ENCODE measurements at places on chromosomes 4 and X.

GRCh38 chr4:77734928-77735327 lies 84.2 kb downstream of the CNOT6L start:
- DNase-seq, result peak; percentile 34

- DNase-seq, result no peak
These were observed 851.9 kb upstream of the FRG1 start for GRCh38 chr4:189088780-189089179.

GRCh38 chr4:86967798-86968197 lies 33.0 kb downstream of the AFF1 start:
- no peak for DNase-seq

DNA sequence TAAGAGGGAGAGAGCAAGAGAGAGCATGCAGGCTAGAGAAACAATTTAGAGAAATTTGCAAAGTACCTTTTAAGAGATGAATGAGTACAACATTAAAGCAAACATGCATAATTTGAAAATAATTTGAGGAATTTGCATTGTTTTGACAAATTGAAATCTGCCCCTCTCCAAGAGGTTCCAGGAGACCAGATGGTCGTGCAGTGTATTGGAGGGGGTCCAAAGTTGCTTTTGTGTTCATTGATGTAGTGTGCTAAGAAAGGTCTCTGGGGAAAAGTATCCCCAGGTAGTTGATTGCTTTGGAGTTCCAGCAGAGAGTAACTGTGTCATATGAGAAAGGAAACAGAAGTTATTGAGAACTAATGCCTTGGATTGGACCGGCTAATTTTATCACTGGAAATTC lies 635.0 kb upstream of the TENM3 start:
- DNase-seq, result no peak

DNA sequence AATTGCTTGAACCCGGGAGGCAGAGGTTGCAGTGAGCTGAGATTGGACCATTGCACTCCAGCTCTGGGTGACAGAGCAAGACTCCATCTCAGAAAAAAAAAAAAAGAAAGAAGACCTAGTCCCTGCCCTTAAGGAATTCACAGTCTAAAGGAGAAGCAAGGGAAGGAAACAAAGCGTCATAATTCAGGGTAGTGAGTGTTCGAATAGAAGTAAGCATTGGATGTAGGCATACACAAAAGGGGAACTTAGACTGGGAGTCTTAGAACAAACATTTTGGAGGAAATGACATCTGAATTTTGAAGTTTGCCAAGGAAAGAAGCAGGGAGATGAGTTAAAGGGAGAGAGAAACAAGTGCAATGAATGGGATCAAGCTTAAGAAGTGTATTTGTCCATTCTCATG lies 32.4 kb downstream of the PPM1K start:
- no peak for DNase-seq

- DNase-seq, result no peak
These were observed 650.3 kb upstream of the FAM241A start for GRCh38 chr4:111494971-111495370.

DNA sequence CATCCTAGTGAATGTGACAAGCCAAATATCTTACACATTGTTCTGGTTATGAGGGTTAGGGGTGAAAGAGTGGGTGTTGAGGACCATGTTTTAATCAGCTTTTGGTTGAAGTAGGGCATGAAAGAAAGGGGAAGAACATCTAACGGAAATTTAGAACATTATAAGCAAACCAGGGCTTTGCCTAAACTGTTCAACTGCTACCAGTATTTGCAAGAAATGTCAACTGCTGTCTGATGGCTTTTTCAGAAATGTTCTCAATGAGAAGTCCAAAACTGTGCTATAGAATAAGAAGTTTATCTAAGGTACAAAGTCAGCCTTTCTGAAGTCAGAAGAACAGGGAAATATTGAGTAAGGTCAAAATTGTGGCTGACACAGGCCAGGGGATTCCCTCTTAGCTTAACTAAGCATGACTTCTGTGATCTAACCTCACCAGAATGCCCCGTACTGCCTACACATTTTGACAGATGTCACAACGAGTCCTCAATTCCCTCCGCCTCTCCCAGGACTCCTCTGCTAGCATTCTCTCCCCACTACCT lies 67.1 kb downstream of the DTHD1 start:
- DNase-seq, result peak; percentile 36

- no peak for DNase-seq
These were observed 53.1 kb downstream of the BMP2K start for GRCh38 chr4:78829296-78829695.

GRCh38 chr4:74440356-74440755 lies 4.6 kb upstream of the AREG start:
- no peak for DNase-seq

GRCh38 chr4:4979971-4980370 lies 39.3 kb downstream of the CYTL1 start:
- no peak for DNase-seq

GRCh38 chr4:129966175-129966574 lies 870.2 kb downstream of the C4orf33 start:
- DNase-seq, result no peak

DNA sequence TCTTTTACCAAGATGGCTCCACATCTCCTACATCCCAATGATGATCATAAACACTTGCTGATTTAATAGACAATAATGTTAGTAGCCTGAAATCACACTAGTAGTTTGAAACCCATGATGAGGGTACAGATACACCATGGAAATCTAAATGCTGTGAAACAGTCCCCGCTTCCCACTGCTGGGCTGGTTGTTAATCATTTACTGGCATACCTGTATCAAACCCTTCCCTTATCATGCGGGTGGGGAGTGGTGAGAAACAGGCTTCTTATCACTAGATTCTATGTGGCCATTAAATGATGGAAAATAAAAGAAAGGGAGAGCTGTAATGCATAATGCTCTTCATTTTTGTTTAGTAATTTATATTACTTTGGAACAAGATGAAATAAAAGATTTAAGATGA lies 21.9 kb downstream of the MAOA start:
- DNase-seq, result no peak

- DNase-seq, result no peak
These were observed 45.9 kb upstream of the F9 start for GRCh38 chrX:139484591-139484990.

DNA sequence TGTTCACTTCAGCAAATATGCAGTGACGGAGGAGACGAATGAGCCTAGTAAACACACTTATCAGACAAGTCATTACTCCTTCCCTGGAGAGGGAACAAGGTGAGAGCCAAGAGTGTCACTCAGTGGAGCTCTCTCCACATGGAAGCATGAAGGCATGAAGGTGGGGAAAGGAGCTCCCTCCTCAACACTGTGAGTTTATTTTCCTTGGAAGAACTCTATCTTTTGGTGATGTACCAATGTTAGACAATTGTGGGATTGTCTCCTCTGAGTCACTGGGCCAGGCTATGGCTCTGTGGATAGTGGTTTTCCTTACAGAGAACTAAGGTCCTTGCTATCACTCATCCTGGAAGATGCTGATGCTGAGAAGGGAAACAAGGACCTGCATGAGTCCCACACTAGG lies 200.2 kb downstream of the CPEB2 start:
- no peak for DNase-seq

GRCh38 chrX:9327747-9328145 lies 137.1 kb upstream of the TBL1X start:
- DNase-seq, result no peak

- no peak for DNase-seq
These were observed 236.7 kb upstream of the JADE1 start for GRCh38 chr4:128572778-128573241.

- DNase-seq, result no peak
These were observed 8.4 kb upstream of the AMOT start for GRCh38 chrX:112849016-112849415.

- DNase-seq, result no peak
These were observed 665 bp downstream of the RBM41 start for GRCh38 chrX:107117993-107118321.

DNA sequence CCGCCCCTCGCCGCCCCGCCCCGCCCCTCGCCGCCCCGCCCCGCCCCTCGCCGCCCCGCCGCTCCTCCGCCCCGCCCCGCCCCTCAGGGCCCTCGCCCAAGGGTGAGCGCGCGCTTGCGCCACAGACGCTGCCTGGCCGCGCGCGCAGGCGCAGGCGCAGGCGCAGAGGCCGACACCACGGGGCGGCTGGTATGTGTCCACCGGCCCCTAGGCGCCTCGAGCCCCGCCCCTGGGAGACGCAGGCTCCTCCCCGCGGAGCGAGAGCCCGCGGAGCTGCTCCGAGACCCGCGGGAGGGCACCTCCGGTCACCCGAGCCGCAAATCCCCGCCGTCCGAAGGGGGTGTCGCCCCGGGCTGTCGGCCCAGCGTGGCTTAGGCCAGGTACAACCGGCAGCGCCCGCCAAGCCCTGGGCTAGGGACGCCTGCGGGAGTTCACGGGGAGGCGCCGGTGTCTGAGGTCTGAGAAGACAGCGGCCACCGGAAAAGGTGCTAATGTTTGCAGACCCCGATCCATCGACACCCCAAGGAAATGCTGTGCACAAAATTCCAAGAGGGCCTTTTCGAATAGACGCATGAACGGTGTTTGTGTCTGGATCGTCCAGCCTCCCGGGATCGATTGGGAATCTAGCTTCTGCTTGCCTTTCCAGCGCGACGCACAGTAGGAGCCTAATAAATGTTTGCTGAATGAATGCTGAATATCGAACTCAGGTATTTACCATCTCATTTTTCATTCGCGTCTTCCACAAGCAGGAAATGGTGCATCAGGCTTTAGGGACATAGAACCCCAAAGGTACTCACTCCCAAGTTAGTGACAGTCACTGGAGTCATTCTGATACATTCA lies 473 bp upstream of the CCNQ start:
- peak; percentile 86 for DNase-seq

DNA sequence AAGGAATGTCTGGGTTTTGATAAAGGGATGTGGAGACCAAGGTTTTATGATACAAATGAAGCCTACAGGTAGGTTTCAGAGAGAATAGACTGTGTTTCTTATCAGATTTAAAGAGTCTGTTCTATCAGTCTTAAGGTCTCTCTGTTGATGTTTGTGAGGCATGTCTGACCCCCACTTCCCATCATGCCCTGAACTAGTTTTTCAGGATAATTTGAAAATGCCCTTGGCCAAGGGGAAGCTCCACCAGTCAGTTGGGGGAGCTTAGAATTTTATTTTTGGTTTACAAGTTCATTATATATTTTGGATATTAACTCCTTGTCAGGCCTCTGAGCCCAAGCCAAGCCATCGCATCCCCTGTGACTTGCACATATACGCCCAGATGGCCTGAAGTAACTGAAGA lies 18.6 kb downstream of the C4orf51 start:
- DNase-seq, result no peak

GRCh38 chrX:42978655-42979379 lies 200.9 kb upstream of the PPP1R2C start:
- DNase-seq, result no peak

DNA sequence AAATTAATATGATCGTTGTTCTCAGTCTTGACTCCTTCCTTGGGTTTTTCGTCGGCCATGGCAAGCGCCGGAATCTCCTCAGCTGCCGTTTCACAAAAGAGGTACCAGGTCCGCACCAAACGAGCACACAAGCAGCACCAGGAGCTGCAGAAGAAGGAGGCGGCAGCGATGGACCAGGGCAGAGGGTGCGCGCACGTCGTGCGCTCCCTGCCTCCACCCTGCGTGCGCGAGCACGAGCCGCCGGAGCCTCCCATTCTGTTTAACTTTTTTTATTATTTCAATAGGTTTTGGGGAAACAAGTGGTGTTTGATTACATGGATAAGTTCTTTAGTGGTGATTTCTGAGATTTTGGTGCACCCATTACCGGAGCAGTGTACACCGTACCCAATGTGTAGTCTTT lies 158.2 kb downstream of the PLS3 start:
- DNase-seq, result no peak

GRCh38 chr4:100870940-100871772 lies 353.3 kb upstream of the EMCN start:
- no peak for DNase-seq

DNA sequence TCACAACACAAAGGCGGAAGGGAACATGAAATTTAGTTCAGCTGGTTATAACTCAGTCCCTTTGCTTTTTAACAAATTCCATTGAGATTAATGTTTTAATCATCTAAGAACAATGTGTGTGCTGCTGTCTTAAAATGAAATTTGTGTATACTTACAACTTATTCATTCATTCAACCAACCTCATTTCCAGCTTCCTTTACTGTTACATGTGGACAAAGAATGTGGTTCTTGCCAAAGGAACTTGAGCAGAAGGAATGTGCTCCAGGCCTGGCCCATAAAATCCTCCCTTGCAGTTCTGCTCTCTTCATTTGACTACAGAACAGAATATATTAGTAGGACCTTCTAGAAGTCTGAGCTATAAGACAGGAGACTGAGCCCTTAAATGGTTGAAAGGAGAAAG lies 176.8 kb upstream of the GLRA2 start:
- DNase-seq, result no peak

- DNase-seq, result no peak
These were observed 52.0 kb downstream of the DTHD1 start for GRCh38 chr4:36333303-36333877.

DNA sequence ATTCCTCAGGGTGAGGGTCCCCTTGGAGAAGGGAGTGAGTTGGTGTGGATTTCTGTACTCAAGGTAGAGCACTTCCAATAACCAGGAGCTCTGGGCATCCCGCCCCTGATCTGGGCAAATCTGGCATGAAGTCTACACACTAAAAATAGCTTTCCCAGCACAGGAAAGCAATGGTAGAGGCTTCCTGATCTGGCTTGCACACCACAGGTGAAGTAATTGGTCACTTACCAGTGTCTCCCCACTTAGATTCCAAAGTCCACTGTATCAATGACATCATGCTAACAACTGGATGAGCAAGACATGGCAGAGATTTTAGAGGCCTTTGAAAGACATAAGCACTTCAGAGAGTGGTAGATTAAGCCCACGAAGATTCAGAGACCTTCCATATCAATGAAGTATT lies 17.8 kb upstream of the IDS start:
- DNase-seq, result no peak

- peak; percentile 54 for DNase-seq
These were observed 9.6 kb upstream of the MRPL1 start for GRCh38 chr4:77852892-77853495.

DNA sequence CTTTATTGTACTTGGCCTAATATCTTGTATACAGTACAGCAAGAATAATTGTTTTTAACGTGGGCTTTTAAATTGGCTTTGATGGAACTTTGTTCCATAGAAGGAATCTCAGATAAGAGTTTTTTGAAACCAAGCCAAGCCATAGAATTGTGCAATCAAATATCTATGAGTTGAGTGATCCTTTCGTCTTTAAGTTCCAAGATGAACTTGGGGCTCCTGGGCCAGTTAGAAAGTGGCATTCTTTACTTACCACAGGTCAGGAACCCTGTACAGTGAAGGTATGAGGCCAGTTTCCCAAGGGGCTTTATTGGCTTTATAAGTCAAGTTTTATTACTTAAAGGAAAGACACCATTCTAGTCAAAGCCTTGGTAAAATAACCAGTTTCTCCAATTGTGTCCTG lies 2104.2 kb downstream of the PCDH7 start:
- DNase-seq, result no peak

- no peak for DNase-seq
These were observed 498.0 kb downstream of the STPG2 start for GRCh38 chr4:97645071-97645821.

GRCh38 chr4:15912961-15913630 lies 25.4 kb downstream of the FGFBP1 start:
- no peak for DNase-seq

DNA sequence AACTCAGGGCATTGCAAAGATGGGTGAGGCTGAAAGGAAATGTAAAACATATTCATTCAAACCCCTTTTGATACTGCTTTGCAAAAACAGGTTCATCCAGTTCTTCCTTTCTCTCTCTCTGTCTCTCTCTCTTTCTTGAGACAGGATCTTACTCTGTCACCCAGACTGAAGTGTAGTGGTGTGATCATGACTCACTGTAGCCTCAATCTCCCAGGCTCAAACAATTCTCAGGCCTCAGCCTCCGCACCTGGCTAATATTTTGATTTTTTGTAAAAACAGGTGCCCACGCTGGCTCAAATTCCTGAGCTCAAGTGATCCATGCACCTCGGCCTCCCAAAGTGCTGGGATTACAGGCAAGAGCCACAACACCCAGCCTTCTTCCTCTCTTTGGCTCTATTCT lies 15.6 kb upstream of the DCHS2 start:
- DNase-seq, result no peak

All from stimulated activated CD4-positive, alpha-beta T cell treated with anti-CD3 and anti-CD28 coated beads, Interleukin-4, amount 100 ng/mL, for 4 hours (primary cell).